SHP77 (cell line): ENCODE measurements at places on chromosomes 5 and 9.

GRCh38 chr9:738209-738915 is 103.1 kb upstream of the DMRT1 start:
- DNase-seq = no peak

GRCh38 chr5:118371973-118372831 is 616.1 kb downstream of the DTWD2 start:
- DNase-seq = no peak

- no peak for DNase-seq
Measured at GRCh38 chr5:65327582-65327981, 154.1 kb downstream of the ADAMTS6 start.

- DNase-seq = peak; percentile 34
Measured at GRCh38 chr9:111298731-111299598, 31.1 kb downstream of the OR2K2 start.

GRCh38 chr5:72228960-72229359 is 91.1 kb downstream of the MRPS27 start:
- no peak for DNase-seq

DNA sequence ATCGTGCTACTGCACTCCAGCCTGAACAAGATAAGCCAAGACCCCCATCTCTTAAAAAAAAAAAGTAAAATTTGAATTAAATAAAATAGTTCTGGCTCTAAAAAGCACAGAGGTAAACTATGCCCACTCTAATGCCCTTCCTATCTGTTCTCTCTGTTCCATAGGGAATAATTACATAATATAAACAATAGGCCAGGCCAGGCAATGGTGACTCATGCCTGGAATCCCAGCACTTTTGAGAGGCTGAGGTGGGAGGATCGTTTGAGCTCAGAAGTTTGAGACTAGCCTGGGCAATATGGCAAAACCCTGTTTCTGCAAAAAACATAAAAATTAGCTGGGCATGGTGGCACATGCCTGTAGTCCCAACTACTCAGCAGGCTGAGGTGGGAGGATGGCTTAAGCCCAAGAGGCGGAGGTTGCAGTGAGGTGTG is 47.4 kb downstream of the MYO10 start:
- DNase-seq = no peak

- no peak for DNase-seq
Measured at GRCh38 chr5:173625673-173626504, 9.4 kb upstream of the BOD1 start.

- DNase-seq = no peak
Measured at GRCh38 chr5:60505373-60506171, 194.4 kb downstream of the DEPDC1B start.

GRCh38 chr5:135568923-135569360 is 9.8 kb downstream of the CXCL14 start:
- DNase-seq = no peak

- no peak for DNase-seq
Measured at GRCh38 chr9:13975611-13976290, 338.2 kb downstream of the NFIB start.

- no peak for DNase-seq
Measured at GRCh38 chr9:110364451-110364850, 26.8 kb upstream of the TXNDC8 start.

DNA sequence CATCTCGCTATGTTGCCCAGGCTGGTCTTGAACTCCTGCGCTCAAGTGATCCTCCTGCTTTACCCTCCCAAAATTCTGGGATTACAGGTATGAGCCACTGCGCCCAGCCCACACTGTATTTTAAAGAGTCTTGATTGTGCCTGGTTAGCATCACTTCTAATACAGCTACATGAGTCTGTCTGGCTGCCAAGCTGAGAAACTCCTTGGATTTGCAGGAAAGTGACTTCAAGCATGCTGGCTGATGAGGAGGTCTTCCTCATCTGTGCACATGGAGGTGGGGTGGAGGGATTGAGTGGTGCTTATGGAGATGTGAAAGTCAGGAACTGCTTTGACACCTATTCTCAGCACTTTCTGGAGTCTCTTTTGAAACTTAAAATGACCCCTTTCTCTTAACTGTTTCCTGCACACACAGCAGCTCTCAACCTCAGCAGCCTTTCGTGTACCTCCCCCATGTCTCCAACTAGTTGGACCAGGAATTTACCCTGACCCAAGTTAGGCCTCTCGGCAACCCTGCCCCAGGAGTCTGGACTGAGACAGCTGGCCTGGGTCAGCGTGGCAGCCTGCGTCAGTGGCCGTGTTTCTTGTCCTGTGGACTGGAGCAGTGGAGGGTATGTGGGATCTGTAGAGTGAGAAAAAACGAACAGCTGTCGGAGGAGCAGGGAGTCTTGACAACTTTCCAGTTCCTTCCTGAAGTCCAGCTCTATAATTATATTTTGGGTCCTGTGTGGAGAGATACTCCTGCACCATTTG is 72.5 kb downstream of the ACER2 start:
- DNase-seq = no peak

DNA sequence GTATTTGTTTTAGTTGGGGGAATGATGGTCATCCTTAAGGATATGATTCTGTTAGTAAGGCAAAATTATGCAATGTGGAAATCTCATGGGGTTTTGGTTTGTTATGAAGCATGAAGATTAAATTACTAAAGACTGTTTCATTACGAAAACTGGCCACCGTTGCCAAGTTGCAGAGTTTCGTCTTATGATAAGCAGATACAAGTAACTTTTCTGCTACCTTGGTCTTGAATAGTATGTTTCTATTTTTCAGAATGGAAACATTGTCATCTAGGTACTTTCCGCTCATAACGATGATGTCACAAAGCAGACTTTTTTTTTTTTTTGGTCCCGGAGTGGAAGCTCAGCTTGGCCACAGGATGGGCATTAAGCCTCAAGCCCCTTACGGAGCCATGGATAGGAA is 4.2 kb downstream of the CCNI2 start:
- no peak for DNase-seq

DNA sequence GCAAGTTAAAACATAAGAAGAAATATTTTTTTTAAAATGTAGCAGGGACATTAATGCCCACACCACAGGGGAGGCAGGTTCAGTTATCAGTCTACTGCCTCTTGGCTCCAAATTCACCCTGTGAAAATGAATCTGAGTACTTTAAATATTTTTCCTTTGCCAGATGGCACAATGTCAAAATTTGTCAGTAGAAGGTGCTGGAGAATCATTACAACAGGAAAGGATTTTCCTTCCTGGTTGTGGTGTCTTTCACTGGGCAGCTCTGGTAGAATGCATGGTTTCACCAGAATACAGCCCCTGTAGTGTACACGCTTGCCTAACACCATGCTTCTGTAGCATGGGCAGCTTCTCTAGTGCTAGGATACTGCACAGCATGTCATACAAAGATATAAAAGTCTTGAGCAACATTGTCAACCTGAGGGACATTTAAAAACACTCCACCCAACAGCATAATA is 9.7 kb upstream of the SREK1 start:
- DNase-seq = no peak

DNA sequence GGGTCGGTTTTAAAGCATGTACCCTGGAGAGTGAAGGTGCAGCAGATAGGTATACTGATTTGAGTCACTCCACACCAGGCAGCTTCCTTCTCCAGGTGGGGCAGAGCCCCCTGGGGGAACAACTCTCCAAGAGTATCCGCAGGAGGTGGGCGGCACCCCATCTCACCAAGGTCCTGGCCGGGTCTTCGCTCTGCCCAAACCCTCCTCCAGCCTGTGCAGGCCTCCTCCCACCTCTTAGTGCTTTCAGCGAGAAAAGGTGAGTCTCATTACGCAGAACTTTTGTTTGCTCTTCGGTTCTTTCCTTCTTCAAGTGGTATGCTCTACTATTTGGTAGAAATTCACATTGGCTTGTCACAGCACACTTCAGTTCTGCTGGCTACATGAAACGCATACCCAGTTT is 13.7 kb downstream of the SPACA9 start:
- DNase-seq = no peak

GRCh38 chr9:100473276-100474081 is 530 bp downstream of the TMEFF1 start:
- no peak for DNase-seq

- no peak for DNase-seq
Measured at GRCh38 chr9:134678666-134679443, 37.3 kb downstream of the COL5A1 start.

DNA sequence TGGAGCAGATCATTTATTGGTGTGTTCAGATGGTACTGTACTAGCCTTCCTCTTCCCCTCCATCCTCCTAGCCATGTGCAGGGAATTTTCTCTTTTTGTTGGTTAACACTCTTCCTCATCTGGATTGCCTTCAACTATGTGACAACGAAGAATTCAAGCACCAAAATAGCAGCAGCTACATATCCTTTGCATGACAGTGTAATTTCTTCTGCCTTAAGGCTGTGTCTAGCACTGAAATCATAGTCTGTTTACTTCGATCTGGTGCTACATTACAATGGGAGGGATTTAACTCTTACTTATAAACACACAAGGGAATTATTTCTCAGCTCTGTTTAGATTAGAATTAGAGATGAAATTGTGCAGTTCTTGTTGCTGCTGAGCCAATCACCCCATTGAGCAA is 260.4 kb downstream of the ARL15 start:
- DNase-seq = no peak

DNA sequence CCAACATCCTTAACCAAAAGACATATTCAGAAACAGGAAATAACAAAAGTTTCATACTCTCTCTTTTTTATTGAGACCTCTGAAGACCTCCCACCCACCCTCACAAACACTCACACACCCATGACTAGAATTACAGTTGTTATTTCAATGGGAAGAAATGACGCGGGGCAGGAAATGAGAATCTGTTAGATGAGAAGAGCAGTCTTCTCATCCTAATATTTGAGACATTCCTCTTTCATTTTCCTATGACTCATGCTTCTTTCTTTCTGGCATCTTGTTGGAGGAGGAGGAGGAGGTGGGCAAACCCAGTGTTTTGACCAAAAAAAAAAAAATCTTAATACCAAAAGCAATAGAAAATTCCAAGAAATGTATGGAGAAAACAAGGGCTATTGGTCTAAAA is 179.5 kb upstream of the TARS1 start:
- no peak for DNase-seq

- no peak for DNase-seq
Measured at GRCh38 chr5:85293145-85293785, 908.6 kb upstream of the EDIL3 start.

GRCh38 chr5:107766439-107766838 is 95.7 kb upstream of the EFNA5 start:
- no peak for DNase-seq

DNA sequence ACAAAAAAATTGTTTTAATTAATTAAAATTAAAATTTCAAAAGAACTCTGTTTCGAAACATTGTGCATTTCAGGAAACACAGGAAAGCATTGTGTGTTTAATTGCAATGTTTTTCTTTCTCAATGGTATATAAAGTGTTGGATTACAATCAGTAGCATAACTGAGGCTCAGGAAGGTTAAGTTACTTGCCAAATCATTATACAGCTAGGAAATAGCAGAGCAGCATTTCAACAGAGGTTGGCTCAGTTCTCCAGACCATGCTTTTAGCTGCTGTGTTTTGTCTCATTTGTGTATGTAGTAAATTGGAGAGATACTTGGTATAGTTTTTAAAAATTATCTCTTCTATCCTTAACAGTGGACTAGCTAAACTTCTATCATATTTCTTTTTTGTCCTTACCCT is 30.0 kb upstream of the CAMLG start:
- no peak for DNase-seq

DNA sequence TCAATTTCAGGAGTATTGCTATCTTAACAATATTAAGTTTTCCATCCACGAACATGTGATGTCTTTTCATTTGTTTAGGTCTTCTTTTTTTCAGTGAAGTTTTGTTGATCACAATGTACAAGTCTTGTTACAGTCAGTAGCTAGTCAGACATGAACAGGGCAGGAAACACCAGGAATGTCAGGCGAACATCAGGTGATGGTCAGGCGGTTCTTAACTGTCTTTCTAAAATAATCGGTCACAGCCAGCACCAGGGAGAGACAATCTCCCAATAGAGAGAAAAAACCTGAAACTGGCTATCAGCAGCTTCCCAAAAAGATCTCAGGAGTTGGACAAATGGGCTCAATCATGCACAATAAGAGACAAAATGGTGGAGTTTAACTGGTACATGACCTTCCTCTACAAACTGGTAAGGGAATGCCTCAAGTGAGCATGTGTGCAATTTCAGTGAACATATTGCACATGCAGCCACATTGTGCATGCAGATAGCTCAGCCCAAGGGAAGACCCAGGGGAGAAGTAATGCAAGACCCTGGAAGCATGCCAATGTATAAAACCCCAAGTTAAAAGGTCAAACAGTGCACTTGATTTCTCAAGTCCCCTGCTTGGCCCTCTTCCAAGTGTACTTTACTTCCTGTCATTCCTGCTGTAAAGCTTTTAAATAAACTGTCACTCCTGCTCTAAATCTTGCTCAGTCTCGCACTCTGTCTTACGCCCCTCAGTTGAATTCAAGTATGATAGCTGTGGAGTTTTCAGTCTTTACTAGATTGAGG is 176.1 kb upstream of the RASEF start:
- DNase-seq = no peak

DNA sequence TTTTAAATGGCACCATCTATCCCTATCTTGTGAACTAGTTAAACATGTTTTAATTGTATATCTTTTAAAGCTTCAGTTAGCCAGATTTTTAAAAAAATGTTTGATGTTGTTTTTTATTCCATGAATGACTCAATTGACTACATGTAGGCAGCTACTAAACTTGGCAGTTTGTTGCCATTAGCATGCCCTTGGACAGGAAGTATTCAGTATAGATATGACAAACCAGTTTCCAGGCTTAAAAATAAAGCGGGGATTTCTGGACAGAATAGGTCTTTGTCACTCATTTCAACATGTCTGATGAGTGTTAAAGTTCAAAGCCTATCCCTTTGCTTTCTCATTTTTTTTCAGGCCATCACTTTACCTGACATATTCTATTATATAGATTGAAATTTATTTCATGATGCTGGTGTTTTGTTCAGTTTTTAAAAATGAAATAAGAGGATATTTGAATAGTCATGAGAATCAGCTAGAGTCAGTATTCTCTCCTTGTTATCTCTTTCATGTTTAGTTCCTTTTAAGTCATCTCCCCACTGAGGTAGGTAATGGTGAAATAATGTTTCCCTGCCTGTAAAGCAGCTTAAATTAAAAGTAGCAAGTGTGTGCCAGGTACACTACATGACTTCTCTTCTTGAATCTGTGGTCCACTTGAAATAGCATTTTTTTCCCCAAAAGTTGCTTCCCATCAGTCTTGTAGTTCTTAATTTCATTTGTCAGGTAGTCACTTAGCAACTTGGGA is 11.9 kb downstream of the TNFAIP8 start:
- no peak for DNase-seq

DNA sequence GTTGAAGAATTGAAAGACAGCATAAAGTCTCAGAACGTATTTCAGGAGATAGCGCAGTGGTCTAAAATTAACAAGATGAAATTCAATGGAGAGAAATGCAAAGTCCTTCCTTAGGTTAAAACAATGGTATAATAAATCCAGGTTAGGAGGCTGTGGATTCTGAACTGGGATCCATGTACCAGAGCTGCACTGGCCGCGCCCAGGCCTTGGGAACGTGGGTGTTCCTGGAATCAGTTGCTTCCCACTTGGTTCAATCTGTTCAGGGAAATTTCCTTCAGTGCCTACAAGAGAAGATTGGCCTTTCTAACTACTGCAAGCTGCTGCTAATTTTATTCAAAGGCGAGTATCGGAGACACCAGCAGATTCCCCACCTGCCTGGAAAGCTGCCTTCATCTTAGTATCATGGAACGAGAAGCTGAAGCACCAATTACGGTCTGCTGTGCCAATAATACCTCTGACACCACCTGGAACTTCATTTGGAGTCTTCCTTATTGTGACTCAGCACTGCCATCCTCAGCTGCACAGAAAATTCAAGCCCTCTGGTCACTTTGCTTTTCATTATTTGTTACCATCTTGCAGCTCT is 14.3 kb upstream of the CTNND2 start:
- DNase-seq = no peak
